NCI-H1105 (cell line): ENCODE measurements at places on chromosomes 7 and 10.
A peak's percentile ranks its signal among the peaks of the same experiment; 100 is the strongest.

GRCh38 chr10:115939101-115939854 lies 333.7 kb downstream of the GFRA1 start:
- DNase-seq: no peak

DNA sequence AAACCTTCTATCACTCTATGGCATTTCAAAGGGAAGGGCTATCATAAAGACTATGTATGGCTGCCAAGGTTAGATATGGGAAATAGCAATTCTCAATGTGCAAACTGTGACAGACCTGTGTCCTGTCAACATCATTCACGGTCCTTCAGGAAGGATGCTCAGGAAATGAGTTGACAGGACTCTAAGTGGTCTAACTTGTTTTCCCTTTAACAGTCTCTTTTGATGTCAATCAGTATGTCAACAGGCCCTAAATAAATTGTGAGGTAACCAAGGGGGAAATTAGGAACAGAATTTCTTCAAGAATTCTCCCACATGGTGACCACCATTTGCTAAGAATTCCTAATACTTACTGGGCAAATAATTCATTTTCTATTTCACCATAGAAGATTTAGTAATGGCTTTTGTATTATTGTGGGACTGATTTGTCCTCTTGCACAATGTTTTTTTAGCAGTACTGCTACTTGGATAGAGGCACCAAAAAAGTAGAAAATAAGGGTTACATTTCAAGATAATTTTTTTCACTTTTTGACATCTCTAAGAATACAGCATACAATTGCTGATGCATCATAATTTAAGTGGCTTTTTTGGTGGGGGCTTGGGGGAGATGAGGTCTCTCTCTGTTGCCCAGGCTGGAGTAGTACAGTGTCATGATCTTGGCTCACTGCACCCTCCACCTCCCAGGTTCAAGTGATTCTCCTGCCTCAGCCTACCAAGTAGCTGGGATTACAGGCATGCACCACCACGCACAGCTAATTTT lies 275.8 kb downstream of the CACNA2D1 start:
- peak; percentile 23 for DNase-seq

DNA sequence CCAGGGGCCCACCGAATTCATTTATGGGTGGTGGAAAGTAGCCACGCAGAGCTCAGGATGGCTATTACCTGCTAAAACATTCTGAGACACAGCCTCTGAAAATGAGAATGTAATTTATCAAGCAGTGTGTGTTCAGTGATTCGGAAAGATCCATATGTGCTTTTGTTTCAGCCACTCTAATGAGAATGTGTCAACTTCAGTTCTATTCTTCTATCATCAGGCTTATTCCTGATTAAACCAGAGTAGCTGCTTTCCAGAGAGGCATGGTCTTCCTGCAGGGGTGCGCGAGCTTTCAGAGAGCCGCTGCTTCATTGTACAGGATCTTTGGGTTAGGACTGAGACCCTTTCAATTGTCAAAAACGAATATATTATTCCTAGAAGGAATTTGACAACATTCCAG lies 167.6 kb downstream of the OTUD1 start:
- no peak for DNase-seq

- no peak for DNase-seq
Measured at GRCh38 chr7:159048656-159049055, 96.0 kb downstream of the VIPR2 start.

DNA sequence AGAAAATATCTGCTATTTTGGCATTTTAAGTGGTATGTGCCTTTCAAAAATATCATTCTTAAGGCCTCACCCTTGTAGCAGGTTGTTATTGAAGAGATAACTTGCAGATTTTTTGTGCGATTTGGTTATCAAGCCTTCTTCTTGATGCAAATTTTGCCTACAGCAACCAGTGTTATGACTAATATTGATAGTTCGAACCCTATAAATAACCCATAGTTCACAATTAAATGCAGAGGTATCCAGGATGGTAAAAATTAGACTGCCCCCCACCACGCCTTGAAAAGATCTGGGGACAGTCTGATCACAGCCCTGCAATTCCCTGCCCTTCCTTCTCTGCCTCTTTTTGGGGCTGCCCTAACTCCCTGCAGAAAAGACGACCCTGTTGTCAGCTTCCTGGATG lies 28.4 kb upstream of the RAPGEF5 start:
- DNase-seq: no peak

GRCh38 chr7:42105554-42106358 lies 131.3 kb downstream of the GLI3 start:
- DNase-seq: no peak

GRCh38 chr10:7258948-7259523 lies 151.8 kb downstream of the SFMBT2 start:
- DNase-seq: no peak

- no peak for DNase-seq
Measured at GRCh38 chr7:146223851-146224250, 107.2 kb downstream of the CNTNAP2 start.

DNA sequence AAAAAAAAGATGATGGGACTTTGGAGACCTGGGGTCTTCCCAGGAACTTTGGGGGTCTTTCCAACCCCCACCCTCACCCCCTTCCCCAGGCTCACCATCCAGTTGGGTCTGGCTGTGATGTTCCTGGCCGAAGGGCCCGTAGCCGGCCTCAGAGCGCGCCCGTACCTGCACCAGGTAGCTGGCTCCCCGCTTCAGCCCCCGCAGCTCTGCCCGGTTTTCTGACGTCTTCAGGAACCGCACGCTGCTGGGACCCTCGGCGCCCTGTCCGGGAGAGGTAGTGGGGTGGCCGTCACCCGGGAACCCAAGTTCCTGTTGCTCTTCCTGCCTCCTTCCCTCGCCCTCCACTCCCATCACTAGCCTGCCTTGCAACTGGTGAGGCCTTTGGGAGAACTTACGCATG lies 10.2 kb downstream of the EPHB4 start:
- DNase-seq: no peak

DNA sequence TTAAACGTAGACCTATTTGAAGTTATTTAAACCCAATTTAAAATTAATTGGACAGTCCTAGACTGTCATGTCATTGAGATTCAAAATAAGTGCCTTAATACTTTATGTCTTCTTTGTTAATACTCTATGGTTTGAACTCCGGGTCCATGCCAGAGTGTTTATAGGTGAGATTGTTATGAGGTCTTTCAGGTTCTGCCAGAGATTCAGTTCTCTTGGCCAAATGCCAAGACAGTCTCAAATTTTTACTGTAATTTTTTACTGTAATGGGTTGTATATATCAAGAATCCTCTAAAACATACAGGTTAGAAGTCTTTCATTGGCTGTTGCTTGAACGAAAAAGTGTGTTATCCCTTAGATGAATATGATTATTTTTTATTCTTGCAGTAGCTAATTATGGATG lies 3.9 kb downstream of the ADD3 start:
- DNase-seq: peak; percentile 12

DNA sequence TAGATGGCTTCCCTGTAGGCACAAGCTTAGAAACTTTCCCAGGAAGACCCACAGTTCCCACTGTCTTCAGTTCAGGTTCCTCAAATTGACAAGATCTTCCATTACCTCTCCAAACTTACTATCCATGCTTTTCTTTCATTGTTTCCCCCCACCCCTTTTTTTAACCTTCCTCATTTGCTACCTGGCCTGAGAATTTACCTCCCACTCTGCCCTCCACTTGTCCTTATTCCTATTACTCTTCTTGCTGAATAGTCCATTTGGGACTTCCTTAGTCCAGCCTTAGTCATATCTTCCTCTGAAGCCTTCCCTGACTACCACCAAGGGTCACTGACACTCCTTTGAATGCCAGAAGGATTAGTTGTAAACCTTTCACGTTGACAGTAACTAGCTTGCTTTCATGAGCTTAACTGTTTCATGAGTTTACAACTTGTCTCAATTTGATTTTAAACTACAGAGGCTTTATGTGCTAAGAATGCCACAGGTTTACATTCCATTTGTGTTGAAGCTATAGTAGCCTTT lies 1.2 kb upstream of the CALU start:
- no peak for DNase-seq

- DNase-seq: no peak
Measured at GRCh38 chr7:18144166-18144565, 116.5 kb upstream of the PRPS1L1 start.

GRCh38 chr10:80976658-80977057 lies 439.0 kb downstream of the SH2D4B start:
- no peak for DNase-seq

GRCh38 chr7:128323459-128324367 lies 20.0 kb downstream of the RBM28 start:
- DNase-seq: no peak

DNA sequence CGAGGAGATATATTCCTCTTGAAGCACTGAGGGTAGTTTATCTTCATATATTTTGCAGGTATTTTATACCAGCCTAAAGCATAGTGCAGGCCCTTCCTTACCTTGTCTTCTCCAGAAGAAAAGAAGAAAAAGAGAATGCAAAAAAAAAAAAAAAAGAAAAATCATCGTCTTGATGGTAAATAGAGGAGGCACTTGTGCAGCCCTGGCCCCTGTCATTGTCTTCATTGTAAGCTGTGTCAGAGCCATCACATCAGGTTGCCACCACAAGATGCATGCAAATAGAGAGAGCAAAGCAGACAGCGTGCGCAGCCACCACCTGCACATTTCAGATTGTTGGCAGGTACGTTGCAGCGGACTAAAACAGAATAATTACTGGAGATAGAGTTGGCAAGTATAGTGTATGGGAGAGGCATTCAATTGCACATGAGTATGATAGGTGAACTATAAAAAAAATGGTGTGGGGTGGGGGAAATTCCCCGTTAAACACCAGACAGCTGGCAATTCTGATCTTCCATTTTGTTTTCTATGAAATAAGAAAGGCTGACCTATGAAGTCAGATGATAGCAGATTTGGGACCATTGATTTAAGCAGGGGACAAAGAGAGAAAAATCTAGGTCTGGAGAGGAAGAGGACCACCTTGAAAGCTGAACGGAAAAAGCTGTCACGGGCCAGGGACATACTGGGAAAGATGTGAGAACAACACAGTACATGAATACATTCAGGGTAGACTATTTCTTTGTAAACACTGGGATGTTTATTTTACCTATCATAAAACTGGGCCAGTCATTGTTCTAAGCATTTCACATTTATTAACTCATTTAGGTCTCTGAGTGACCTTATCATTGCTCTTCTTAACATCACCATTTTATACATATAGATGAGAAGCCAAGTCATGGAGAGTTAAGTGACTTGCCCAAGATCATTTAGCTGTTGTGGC lies 306.3 kb upstream of the SP8 start:
- peak; percentile 60 for DNase-seq

- DNase-seq: peak; percentile 71
Measured at GRCh38 chr10:70381471-70382421, 679 bp downstream of the LRRC20 start.

- peak; percentile 5 for DNase-seq
Measured at GRCh38 chr7:114539575-114539974, 125.0 kb downstream of the FOXP2 start.

- no peak for DNase-seq
Measured at GRCh38 chr10:95814011-95814727, 58.2 kb downstream of the ENTPD1 start.

GRCh38 chr7:117364339-117365080 lies 41.7 kb upstream of the WNT2 start:
- DNase-seq: no peak

DNA sequence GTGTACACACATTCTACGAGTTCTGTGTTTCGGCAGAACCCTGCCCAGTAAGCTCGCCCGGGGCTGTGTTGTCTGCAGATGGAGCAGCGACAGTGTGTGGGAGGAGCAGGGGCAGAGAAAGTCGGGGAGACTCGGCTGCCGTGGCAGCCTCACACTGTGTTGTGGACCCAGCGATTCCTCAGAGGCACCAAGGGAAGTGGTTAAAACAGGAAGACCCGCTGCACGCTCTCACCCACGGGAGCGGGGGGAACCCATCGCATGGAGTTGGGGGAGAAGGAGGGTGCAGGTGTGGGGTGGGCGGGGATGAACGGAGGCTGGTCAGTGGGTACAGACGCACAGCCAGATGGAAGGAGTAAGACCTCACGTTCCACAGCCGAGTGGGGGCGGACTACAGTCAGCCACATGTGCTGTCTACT lies 250.2 kb downstream of the ELFN1 start:
- no peak for DNase-seq

DNA sequence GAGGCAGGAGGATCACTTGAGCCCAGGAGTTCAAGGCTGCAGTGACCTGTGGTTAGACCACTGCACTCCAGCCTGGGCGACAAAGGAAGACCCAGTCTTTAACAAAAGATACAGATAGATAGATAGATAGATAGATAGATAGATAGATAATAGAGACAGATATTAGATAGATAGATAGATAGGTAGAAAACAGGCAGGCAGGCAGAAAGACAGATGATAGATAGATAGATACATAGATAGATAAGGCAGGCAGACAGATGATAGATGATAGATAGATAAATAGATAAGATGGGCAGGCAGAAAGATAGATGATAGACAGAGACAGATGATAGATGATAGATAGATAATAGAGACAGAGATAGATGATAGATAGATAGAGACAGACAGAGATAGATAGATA lies 54.5 kb downstream of the TMEM130 start:
- DNase-seq: no peak

DNA sequence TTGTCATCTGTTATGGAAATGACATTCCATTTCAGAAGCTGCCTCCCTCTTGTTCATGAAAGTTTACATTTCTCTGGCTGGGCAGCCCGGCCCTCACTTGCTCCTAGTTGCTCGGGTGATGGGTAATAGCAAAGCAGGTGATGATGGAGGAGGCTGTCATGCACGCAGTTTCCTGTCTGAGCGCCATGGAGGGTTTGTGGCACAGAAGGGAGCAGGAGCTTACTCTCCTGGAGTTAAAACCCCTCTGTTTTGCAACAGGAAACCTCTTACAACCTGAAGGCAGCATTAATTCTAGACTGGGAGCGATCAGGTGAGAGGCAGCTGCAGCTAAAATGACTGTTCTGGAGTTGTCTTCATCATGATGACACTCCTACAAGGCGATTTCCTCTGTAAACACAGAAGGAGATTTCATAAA lies 34.1 kb upstream of the MKI67 start:
- no peak for DNase-seq

GRCh38 chr7:106277976-106278375 lies 6.8 kb downstream of the NAMPT start:
- DNase-seq: no peak

DNA sequence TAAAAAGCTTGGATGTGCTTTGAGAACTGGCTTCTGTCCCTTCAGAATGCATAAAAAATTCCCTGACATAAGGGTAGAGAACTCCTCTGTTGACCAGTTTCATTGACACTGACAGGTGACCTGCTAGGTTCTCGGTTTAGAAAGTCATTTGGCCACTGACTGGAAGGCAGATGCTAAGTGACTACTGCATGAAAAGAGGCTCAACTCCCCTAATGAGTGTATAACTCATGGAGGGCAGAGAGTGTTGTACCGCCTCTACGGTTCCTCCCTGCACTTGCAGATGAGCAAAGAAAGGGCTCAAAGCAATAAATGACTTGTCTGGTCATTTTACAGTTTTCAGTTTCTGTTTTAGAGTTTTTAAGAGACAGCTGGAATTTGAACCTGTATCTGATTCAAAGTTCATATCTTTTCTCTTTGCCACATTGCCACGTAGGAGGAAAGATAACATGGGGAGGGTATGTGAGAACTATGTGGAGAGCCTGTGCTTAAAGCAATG lies 2.9 kb upstream of the FGL2 start:
- no peak for DNase-seq

GRCh38 chr10:53315709-53316108 lies 543.1 kb upstream of the MBL2 start:
- no peak for DNase-seq

- DNase-seq: no peak
Measured at GRCh38 chr10:74825371-74826141, 844 bp upstream of the KAT6B start.

GRCh38 chr7:33497051-33497450 lies 367.7 kb downstream of the BBS9 start:
- no peak for DNase-seq
